ENCODE measurements at places on chromosomes 3 and 15.

DNA sequence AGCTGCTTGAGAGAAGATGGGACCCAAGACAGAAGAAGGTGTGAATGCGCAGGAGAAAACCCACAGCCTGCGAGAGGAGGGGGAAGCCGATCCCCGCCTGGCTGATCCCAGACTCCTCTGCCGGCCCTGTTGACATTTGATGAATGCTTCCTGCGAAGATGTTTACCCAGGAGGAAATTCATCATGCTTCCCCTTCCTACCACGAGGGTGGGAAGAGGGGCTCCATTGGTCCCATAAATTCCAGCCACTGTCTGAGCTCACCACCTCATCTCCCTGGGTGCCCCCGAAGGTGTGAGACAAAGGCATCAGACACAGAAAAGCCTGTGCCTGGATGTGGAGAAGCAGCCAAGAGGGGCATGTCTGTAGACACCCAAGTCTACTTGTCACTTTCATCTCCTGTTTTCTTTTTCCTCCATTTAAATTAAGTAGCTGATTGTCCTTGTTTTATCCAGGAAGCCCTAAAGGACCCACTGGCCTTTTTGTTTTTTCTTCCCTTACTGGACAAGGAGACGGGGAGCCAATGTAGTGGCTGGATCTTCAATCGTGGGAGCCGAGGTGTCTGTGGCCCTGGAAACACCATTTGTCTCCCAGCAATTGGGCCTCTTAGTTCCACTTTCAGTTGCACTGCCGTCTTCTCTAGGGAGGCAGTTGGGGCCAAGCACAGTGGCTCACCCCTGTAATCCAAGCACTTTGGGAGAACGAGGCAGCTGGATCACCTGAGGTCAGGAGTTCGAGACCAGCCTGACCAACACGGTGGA is 95.3 kb upstream of the HES1 start:
- no peak for DNase-seq

DNA sequence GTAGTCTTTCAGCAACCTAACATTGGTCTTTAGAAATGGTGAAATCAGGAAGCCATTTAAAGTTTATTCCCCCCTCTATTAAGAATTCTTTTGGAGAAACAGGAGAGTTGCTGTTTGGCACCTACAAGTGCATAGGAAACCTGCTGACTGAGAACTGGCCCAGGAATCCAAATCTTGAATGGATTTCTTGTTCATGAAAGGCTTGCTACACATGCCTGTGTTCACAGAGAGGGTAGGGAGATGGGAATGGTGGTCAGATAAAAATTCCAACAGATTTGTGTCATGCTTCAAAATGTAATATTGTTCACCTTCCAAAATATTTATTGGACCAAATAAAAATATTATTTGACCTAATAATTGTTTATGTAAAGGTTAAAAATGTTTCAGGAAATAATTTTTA is 24.2 kb upstream of the ZPLD1 start:
- no peak for DNase-seq

DNA sequence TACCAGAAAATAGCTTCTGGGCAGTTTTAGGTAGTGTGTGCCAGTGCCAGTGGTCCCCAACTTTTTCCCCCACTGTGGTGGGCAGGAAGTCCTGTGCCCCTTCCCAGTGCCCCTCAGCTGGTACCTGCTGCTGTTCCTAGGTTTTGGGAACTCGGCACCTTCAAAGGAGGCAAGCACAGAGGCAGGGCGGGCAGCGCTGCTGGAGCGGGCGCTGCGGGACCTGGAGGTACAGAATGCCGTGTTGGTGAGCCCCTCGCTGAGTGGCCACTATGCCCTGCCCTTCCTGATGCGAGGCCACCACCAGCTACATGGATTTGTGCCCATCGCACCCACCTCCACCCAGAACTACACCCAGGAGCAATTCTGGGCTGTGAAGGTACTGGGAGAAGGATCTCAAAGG is 3.1 kb upstream of the ACY1 start:
- no peak for DNase-seq

- DNase-seq: peak; percentile 73
These were observed 759 bp downstream of the WDR6 start for GRCh38 chr3:49007771-49008528.

DNA sequence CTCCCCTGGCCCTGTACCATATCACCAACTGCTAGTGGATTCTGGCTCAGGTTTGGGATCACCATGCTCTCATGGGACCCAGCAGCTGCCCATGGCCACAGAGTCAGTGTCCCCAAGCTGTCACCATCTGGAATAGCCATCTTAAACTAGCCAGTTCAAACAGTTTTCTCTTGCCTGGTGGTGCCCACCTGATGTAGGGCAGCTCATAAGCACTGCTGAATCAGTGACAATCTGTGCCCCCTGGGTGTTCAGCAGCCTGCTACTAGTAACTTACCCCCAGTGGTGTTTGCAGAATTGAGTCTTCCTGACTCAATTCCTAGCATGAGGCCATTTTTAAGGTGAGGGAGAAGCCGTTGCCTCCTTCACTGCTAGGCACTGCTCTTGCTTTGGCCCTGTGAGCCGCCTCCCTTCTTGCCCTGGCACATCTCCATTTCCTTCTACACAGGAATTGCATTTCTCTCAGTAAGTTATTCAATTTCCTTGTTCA is 7.9 kb downstream of the RPSA start:
- no peak for DNase-seq

DNA sequence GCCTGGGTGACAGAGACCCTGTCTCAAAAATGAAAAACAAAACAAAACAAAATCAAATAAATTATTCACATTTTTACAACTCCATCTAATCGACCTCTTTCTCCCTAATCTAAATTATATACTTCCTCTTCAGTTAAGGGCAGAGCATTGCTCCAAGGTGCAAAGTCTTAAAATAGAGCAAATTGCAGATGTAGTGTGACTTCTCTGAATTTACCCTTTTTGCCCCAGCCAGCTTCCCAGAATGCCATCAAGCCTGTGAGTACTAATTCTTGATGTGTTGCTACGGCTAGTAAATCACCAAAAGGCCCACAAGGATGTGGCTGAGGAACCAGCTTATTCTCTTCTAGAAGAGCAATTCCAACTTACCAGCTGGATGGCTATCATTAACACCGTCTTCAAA is 53.4 kb upstream of the PPIB start:
- no peak for DNase-seq

DNA sequence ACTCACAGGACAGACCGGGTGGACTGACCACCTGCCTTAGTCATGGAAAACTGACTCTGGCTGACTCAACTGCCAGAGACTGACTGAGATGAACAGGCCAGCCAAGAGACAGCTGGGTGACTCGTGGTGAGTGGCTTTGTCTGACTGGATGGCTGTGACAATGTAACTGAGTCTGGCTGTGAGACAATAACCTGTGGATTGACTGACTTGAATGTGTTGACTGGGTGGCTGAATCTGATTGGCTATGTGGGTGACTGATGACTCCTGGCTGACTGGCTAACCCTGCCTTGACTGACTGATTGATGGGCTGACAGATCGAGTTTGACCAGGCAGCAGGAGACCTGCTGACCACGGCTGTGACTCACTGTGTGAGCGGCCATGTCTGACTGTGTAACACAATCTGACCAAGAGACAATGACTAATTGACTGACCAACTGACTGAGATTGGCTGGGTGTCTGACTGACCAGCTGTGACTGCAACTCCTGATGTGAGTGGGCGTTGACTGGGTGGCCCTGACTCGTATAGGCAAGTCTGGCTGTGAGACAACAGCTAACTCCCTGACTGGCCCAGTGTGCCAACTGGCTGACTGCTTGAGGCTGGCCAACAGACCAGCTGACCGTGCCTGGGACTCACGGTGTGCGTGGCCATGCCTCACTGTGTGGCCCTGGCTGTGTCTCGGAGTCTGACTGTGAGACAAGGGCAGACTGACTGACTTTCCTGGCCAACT is 509.1 kb downstream of the SHQ1 start:
- no peak for DNase-seq

GRCh38 chr3:52174896-52175295 is 20.7 kb upstream of the POC1A start:
- DNase-seq: no peak

Measured in caudate nucleus (tissue), 63 donors.